Urothelium cell line (cell line): ENCODE measurements at places on chromosomes 4 and X.
A peak's percentile ranks its signal among the peaks of the same experiment; 100 is the strongest.

DNA sequence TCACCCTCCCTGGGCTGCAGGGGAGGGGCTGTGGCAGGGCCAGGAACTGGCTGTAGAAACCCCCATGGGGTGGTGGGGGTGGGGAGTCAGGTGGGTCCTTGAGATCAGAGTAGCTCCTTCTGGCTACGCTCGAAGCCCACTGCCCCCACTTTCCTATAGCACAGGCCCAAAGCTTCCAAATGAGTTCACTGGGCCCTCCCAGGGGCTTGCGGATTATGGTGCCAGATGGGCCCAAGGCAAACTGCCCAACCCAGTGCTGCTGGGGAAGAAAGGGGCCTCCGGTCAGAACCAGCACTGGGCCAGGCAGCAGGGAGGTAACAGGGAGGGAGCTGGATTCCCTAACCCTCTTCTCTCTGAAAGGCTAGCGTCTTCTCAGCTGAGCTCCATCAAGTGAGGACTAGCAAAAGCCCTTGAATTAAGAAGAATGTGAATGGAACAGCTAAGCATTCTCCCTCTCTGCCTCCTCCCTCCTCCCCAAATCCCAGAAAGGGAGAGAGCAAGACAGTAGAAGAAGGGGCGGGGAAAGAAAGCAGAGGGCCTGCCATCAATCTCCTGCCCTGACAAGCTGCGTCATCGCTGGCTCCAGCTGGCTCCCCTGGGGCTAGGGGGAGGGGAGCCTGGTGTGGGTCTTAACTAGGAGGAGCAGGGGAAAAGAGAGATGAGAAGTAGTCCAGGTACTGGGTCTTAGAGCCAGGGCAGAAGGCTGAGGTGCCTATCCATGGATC is 34.7 kb downstream of the FRMPD3 start:
- DNase-seq, result no peak

DNA sequence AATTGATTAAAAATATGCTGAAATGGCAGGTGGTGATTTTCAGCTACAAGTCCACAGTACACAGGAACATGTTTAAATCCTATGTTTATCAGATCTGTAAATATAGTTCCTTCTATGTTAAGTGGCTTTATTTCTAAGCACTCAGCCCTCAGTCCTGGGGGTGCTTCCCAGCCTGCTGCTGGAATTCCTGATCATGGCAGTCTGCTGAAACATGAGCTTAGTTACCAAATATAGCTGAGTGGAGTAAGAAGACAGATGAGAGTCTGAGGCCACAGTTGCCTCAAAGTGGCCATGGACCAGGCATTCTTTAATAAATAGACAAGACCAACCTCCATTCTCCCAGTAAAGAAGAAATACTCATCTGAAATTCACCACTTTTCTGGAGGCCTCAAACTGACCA is 17.1 kb upstream of the DDX60 start:
- no peak for DNase-seq

DNA sequence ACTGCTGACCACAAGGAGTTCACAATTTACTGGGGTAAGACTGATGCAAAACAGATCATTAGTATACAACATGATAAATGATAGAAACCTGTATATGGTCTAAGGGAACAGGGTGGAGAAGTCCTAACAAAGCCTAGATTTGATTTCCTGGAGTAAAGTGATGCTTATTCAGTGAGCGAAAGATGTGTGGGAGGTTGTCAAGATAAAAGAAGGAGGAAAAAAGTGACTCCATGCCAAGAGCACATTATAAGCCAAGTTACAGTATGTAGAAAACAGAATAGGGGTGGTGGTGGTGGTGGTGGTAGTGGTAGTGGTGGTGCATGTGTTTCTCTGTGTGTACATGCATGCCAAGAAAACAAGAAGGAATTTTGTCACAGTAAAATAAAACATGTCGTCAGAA is 325.2 kb downstream of the MAPK10 start:
- no peak for DNase-seq

DNA sequence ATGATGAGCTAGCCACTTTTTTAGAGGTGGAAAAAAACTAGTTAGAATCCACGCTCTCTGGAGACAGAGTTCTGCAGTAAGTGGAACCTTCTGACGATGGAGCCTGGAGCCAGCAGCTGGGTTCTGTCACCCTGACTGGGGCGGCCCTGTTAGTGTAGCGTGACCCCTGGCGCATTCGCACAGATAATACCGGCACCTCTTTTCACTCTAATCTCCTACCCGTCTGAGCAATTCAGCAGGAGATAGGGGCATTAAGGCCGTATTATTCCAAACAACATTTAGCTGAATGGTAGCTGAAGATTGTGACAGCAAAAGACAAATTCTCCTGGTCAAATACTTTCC is 292.6 kb downstream of the FBXO8 start:
- DNase-seq, result no peak

GRCh38 chr4:19051831-19052230 is 1030.3 kb upstream of the LCORL start:
- DNase-seq, result no peak

DNA sequence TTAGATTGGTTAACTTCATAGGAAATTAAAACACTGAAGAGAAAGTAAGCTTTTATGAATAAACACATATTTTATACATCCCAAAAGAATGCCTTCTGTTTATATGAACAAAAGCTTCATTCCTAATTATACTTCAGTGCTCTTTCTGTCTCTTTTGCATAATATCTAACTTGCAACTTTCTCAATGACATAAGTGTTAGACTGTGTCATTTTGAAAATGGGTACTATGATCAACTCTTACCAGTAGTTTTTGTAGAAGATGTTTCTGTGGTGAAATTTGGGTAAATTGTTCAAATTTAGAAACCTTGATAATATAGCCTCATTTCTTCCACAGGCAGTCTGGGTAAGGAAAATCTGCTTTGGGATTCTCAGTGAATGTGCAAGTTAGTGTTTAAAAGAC is 991.4 kb downstream of the CCSER1 start:
- DNase-seq, result no peak

DNA sequence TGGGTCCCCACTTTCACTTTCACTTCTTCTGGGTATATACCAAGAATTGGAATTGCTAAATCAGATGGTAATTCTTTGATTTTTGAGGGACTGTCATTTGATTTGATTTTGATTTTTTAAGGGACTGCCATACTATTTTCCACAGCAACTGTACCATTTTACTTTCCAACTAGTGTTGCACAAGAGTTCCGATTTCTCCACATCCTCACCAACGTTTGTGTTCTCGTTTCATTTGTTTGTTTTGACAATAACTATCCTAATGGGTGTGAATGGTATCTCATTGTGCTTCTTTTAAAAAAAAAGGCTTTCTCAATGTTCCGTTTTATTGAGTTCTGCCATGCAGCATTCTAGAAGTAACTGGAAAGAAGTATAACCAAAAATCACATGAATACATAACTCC is 62.6 kb downstream of the C4orf46 start:
- DNase-seq, result no peak

DNA sequence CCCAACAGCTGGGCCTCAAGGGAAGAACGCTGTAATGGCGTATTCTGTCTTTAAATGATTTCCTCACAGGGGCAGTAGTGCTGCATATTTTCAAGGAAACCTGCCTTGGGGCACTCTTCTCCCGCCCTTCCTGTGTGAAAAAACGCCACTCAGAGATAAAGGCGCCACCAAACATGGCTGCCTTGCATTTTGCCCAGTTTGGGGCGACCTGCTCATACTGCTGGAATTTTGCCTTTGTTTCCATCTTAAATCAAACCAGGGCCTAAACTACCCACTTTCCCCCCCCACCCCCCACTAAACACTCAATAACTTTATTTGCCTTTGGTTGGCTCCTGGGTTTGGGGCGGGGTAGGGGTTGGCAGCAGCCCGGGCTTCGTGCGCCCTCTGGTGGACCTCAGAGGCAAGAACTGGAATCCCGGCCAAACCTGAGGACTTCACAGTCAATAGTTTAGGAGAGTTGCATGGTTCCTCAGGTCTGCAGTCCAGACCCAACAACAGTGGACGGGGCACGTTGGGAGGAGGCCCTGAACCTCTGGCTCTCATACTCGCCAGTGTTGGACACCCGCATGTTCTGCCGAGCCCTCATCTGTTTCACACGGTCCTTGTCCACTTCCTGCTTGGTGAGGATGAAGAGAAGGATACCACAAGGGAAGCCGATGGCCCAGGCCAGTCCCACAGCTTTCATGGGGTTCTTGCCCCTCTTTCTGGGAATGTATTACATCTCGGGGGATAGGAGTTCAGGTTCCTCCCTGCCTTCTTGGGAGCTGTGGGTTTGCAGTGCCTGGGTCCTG is 220.1 kb upstream of the STK26 start:
- DNase-seq, result peak; percentile 35

GRCh38 chr4:173243321-173243720 is 74.7 kb downstream of the GALNT7 start:
- peak; percentile 48 for DNase-seq

- DNase-seq, result no peak
These were observed 41.1 kb upstream of the FAM9C start for GRCh38 chrX:13085526-13085925.

- no peak for DNase-seq
These were observed 327.3 kb downstream of the CAMK2D start for GRCh38 chr4:113434247-113434587.

- DNase-seq, result no peak
These were observed 31.4 kb downstream of the SSX5 start for GRCh38 chrX:48165241-48165640.

- DNase-seq, result peak; percentile 74
These were observed at the start of gene BANK1 for GRCh38 chr4:101790521-101791181. Gene BANK1, plus strand, starts transcription at chr4:101790730. Its CDS starts 151 bp downstream, at chr4:101790881.

GRCh38 chr4:148827781-148828180 is 385.6 kb upstream of the NR3C2 start:
- DNase-seq, result no peak

GRCh38 chr4:149825336-149825735 is 9.7 kb upstream of the IQCM start:
- DNase-seq, result no peak

DNA sequence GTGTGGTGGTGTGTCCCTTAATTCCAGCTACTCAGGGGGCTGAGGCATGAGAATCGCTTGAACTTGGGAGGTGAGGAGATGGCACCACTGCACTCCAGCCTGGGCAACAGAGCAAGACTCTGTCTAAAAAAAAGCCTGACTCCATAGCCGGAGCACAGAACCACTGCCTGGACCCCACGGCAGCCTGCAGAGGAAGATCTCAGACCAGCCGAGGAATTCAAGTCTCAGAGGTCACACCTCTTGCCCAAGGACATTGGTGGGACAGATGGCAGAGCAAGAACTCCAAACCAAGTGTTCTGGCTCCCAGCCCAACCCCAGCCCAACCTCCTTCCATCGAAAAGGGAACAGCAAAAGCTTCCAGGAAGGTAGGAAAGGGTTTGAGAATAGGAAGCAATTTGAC is 70.8 kb downstream of the SMIM20 start:
- no peak for DNase-seq

DNA sequence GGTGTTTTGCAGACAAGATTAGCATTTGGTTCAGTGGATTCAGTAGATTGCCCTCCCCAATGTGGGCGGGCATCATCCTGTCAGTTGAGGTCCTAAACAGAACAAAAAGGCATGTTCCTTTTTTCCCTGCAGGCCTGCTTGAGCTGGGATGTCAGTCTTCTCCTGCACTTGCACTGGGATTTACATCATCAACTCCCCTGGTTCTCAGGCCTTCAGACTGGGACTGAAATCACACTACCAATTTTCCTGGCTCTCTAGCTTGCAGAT is 278.9 kb upstream of the FTHL17 start:
- DNase-seq, result no peak

DNA sequence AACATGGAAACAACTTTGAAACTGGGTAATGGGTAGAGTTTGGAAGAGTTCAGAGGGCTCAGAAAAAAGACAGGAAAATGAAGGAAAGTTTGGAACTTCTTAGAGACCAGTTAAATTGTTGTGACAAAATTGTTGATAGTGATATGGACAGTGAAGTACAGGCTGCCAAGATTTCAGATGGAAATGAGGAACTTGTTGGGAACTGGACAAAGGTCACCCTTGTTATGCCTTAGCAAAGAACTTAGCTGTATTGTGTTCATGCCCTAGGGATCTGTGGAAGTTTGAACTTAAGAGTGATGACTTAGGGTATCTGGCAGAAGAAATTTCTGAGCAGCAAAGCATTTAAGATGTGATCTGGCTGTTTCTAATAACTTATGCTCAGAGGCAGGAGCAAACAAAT is 5.1 kb upstream of the ARL13A start:
- DNase-seq, result no peak

- no peak for DNase-seq
These were observed 117.3 kb downstream of the FAM13A start for GRCh38 chr4:88939697-88940096.

GRCh38 chrX:23783589-23784469 is 856 bp downstream of the SAT1 start:
- no peak for DNase-seq

DNA sequence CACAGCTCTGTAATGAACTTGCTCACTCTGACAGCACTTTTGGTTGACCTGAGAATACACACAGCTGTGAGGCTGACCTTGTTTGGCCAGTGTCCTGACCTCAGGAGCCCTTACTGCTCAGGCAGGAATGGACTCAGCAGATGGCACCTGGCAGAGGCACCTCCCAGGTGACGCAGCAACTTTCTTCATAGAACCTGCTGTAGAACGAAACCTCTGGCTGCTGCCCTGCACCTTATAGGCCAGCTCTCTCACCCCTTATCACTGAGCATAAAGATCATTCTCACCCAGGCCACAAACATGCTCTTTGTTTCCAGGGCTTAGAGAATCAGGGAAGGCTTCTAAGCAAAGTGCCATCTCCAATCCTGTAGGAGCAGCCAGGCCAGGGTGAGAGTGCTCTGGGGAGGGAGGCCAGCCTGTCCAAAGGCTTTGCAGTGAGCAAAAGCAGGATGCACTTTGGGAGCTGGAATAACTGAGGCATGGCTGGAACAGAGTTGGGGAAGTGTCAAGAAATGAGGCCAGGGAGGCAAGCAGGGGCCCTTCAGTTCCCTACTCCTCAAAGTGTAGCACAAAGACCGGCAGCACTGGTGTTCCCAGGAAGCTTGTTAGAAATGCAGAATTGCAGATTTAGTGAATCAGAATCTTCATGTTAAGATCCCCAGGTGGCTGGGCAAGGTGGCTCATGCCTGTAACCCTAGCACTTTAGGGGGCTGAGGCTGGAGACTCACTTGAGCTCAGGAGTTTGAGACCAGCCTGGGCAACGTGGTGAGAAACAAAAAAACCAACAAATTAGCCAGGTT is 13.3 kb upstream of the CENPU start:
- no peak for DNase-seq

GRCh38 chr4:99657798-99658197 is at the start of gene C4orf54:
Gene C4orf54, minus strand, starts transcription at chr4:99657828. Its CDS starts 3,180 bp downstream, at chr4:99654648.
- no peak for DNase-seq

- peak; percentile 21 for DNase-seq
These were observed 19.8 kb downstream of the CPE start for GRCh38 chr4:165398570-165398969.

DNA sequence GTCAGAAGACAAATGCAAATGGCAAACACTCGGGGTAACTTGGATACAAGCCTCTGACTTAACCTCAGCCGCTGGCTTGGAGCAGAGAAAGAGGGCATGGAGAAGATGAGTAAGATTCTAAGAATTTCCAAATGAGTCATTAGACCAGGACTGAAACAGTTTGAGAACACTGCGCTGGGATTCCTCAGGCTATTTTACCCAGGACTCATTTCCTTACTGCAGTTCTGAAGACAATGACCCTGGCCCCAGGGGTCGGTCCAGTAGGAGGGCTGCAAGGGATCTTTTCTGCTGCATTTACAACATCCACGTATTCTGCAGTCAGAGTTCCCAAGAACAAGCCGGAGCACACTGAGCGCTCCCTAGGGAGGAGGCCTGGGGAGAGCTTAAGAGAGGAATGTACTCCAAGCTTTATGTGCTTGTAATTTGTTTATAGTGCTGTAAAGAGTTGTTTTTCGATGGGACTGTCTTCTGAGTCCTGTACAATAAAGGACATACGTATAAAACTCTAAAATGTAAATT is 27.3 kb upstream of the SORBS2 start:
- peak; percentile 78 for DNase-seq

GRCh38 chrX:2499507-2499906 is 1.3 kb downstream of the DHRSX start:
- no peak for DNase-seq
